ENCODE measurements at places on chromosomes 11 and 22.

- DNase-seq, result no peak
Measured at GRCh38 chr22:49600468-49600867, 227.2 kb downstream of the BRD1 start.

GRCh38 chr11:58659910-58660570, 37.6 kb downstream of the CNTF start:
- DNase-seq, result no peak

GRCh38 chr11:281486-282161, 3.4 kb downstream of the NLRP6 start:
- DNase-seq, result no peak

DNA sequence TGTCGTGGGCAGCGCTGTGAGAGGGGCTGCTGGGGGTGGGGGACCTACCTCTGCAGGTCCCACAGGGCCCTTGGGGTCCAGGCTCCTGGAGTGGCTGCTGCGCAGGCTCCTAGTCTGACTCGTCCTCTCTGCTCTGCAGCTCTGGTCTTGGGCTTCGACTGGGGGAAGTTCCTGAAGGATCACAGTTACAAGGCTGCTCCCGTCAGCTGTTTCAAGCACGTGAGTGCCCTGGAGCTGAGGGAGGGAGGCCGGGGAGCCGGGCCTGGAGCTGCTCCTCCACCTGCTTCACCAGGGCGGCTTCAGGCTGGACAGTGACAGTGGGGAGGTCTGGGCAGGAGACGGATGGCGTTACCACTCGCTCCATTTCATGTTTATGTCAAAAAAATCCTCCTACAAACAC, 11.9 kb downstream of the L3MBTL2 start:
- DNase-seq, result no peak

GRCh38 chr11:104402812-104403521, 239.0 kb upstream of the PDGFD start:
- DNase-seq, result peak; percentile 36
